ENCODE measurements at places on chromosomes 16 and 17.
A peak's percentile ranks its signal among the peaks of the same experiment; 100 is the strongest.

DNA sequence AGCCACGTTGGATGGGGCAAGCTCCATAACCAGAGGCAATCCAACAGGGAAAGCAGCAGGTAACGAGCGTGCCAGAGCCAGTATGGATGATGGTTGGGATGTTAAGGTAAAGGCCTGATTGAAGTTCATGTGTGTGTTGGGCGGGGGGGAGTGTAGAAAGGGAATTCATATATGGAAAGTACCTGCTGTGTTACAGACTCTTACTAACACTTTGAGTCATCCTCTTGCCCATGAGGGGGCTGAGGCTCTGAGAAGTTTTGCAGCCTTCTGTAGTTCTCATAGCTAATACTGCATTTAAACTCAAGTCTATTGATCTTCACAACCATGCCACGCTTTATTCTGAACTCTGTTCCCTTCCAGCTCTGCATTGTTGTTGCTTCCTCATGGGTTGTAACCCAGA is 28.5 kb downstream of the SYCE1L start:
- DNase-seq = no peak

DNA sequence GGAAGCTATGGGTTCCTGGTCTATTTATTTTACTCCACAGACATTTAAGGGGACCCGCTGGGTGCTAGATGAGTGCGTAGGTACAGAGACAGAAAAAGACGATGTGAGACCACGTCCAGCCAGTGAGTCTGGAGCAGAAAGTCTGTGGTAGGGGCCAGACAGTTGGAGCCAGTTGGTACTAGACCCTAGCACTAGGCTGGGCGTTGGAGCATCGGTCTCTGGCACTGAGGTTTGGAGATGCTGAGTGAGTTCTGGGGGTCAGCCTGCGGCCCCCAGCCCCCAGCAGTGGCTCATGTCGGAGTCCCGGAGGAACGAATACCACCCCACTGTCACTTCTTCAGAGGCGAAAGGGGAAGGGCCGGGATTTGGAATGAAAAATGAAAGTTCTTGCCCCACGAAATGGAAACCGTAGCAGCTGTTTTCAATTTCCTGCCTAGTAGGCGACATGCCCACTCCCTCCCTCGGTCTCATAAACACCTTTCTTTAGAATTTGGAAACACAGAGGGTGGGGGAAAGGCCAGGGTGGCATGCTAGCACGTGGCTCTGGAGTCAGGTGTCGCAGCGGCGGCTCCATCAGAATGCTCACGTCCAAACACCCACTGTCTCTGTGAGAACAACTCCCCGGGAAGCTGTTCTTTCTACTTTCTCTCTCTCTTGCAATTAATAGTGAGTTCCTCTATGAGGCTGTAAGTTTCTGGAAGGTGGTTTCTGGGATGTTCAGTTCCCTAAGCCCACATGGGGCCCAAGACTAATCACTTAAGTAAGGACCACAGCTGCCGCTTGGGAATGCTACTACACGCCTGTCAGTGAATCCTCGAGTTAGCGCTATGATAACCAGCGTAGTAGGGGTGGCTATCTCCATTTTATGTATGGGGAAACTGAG is 96.8 kb downstream of the IRF8 start:
- no peak for DNase-seq

GRCh38 chr17:29807520-29808361 is 122.3 kb downstream of the SSH2 start:
- peak; percentile 43 for DNase-seq

DNA sequence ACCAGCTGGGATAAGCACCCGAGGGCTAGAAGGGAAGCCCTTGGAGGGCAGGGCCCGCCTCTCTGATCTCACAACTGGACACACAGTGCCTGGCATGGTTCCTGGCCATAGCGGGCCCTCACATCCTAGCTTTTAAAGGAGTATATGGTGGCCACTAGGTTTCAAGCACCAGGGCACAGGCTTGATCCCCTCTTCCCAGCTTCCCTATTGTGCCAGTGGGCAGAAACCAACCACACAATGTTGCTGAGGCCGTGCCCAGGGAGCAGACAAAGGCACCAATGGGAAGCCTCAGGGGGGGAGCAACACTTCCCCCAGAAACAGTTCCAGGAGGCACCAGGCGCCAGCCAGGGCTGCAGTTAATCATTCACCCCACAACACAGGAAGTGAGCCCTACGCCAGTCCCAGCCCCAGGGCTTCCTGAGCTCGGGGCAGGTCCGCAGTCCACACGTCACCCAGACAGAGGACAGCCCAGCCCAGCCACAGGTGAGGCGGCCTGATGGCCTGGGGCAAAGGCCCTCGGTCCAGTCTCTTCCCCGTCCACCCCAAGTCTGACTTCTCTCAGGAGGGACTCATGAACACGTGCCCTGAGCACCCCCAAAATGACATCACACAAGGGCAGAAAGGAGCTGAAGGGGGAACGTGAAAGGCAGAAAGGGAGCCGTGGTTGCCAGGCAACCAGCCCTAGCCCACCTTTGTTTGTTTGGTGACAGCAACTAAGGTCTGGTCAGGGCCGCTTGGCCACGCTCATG is 12.8 kb downstream of the SMIM5 start:
- DNase-seq = peak; percentile 71

DNA sequence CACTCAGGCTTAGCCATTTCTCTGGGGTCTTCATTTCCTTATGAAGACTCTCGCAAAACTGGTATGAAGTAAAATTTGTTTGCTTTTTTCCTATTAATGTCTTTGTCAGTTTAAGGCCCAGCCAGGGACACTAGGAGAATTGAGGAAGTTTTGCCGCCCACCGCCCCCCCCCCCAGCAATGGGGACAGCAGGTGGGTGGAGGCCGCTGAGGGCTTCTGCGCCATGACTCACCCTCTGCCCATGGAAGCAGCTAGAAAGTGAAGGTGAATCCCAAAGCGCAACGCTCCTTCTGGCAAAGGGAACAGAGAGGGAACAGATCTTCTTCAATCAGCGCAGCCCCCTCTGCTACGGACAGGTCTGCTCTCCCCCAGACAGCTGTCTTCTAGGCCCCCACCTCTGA is 49.7 kb downstream of the MARF1 start:
- no peak for DNase-seq

DNA sequence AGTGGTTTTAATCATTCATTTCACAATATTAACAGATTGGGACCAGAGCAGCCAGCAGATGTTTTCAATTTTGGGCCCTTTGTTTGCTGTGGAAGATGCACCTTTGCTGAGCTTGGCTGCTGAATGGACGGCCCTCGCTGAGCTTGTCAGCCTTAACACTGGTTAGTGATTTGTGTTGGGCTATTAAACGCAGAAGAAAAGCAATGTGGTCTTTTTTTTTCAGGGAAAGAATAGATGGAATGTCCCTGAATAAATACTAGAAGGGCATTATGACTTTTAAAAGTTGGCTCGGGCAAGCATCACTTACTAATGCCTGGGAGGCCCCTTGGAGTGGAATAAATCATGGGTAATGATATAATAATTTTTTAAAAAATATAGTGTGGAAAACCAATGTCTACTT is 297.0 kb downstream of the MAP2K6 start:
- DNase-seq = no peak

GRCh38 chr17:15122857-15123256 is 142.3 kb downstream of the PMP22 start:
- DNase-seq = no peak

DNA sequence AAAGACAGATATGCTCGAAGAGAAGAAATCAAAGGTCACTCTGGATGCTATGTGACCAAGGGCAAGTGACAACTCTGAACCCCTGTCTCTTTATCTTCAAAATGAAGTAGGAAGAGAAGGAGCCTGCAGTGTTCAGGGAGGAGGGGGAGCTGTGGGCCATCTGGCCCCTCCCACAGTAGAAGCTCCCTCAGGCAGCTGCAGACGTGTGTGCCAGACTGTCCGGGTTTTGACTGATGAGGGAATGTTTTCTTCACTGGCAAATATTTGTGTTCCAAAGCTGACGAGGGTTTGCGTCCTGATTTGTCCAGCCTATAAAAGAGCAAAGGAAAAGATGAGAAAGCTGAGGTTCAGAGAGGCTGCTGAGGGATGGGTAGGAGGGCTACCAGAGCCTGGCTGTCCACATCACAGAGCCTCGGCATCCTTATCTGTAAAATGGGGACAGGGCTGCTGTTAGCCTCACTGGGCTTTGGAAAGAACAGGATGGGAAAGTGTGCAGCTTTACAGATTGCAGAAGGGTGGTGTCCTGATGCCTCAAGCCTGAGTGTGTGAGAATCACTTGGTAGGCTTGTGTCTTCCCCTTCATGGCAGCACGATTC is 1.8 kb upstream of the GINS2 start:
- DNase-seq = no peak

- DNase-seq = no peak
These were observed 191.8 kb downstream of the XYLT1 start for GRCh38 chr16:17278988-17279387.

DNA sequence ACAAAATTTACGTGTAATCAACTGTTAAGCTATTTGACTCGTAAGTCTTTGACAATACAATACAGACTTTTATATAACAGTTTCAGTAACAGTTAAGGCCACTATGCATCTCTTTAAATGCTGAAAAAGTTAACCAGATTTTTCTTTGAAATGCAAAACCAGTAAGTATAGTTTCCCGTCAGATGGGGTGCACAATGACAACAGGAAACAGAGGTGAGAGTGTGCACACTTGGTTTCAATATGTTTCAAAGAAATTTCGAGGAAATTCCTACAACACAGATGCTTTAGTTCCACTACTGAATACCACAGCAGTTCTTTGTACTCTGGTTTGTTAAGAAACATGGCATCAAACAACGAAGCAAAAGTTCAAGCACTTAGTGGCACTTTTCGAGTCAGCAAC is 48.4 kb downstream of the RNF157 start:
- no peak for DNase-seq

DNA sequence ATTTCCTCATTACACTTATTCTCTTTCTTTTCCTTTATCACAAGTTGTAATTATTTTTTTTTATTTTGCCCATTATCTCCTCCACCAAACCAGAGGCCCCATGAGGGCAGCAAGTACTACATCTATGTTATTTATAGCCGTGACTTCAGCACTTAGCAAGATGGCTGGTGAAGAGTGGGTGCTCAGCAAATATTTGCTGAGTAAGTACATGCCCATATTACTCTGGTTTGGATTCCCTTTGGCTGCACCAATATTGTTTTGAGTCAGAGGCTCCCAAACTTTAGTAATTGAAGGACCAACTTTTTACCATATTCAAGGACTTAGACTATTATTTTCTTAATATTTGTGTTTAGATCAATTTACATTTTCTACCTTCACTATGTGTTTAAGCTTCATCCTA is 83.2 kb downstream of the HS3ST2 start:
- DNase-seq = no peak

Measured in GM18507 (cell line).